ENCODE measurements at places on chromosomes 4 and X.

DNA sequence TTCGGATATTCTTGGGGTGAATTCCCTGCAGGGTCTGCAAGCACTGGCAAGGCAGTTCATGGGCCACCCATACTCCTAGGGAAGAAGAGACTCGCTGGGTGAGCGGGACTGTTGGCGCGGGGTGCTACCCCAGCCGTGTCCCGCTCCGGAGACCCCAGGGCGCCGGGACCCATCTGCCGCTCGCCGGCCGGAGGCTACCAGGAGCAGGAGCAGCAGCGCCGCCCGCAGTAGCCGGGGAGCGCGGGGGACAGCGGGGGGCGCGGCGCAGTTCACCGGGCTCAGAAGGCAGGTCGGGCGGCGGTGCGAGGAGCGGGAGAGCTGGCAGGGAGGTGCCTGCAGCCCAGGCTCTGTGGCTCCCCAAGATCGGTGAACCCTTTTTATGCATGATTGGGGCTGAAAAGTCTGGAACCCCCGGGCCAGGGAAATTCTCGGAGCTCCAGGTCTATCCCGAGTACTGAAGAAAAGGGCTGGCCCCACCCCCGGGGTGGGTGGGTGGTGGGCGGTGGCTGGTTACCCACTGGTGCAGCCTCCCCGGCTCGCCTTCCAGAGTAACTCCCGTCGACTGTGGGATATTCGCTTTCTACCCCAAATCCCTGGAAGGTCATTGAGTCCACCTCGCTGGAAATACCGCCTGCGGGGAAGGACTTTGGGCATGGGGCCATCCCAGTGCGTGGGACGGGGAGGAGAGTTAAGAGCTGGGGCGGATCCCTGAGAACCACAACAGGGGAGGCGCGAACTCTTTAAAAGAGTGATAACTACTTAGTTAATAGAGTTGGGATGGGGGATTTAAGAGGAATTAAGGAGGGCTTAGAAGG, 37.6 kb downstream of the PF4 start:
- no peak for DNase-seq

GRCh38 chr4:155854582-155855226, 11.4 kb downstream of the ASIC5 start:
- no peak for DNase-seq

- no peak for DNase-seq
Observed at GRCh38 chrX:19912-20571, 261.1 kb upstream of the PLCXD1 start.

DNA sequence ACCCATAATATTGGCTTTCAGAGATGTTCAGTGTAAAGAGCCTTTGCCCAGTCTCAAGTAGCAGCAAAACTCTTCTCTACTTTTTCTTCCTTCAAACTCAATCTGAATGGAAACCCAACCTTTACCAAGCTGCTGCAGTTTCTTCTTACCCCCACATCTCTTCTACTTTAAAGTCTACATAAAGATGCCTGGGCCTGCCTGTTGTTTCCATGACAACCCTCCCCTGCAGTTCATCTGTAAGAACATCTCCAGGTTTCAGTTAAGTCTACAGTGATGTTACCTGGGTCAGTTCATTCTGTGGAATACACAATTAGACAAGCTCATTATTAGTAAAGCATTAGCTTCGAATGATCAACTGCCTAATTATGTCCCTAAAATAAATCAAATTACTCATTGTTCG, 81.4 kb downstream of the SPANXN3 start:
- DNase-seq, result no peak

DNA sequence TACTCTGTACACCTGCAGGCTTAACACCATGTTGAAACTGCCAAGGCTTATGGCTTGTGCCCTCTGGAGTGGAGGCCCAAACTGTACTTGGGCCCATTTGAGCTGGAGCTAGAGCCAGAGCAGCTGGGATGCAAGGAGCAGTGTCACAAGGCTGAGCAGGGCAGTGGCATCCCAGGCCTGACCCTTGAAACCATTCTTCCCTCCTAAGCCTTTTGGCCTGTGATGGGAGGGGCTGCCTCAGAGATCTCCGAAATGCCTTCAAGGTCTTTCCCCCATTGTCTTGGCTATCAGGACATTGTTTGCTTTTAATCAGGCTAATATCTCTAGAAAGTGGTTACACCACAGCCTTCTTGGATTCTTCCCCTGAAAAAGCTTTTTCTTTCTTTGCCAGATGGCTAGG, 10.9 kb upstream of the PNMA5 start:
- no peak for DNase-seq

GRCh38 chr4:27206009-27206408, 345.4 kb downstream of the STIM2 start:
- no peak for DNase-seq

DNA sequence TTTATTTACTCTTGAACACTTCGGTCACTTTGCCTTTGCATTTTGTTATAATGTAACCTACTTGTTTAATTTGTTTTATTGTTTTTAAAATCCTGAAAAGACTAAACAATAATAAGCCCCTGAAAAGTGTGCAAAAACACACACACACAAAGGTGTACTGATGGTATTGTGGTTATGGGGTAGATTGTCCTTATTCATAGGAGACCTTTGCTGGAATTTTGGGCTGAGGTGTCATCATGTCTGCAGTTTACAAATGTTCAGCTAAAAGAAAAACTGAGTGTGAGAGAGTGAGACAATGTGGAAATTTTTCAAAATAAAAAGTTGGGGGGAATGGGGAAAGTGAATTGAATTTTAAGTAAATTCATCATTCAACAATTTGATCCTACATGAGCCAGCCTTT, 174.9 kb downstream of the QDPR start:
- no peak for DNase-seq

DNA sequence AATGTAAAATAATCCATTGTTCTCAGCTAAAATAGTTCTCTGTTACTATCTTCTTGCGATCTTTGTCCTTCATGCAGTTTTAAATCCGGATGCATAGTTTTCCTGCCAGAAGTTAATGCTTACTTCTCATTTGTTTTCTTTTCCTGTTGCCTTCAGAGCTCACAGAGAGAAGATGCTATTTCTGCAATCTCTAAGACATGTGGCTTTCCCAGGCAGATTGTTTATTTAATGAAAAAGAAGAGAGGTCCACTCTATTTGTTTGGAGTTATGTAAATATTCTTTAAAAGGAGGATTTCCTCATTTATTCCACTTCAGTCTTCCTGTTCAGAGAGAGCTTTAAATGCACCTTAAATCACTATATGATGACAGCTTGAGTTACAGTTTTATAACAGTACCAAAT, 39.3 kb upstream of the HPGD start:
- no peak for DNase-seq

GRCh38 chr4:47801481-47802002, 36.3 kb downstream of the CORIN start:
- no peak for DNase-seq

GRCh38 chr4:80307774-80308465, 27.6 kb upstream of the CFAP299 start:
- DNase-seq, result peak; percentile 14

DNA sequence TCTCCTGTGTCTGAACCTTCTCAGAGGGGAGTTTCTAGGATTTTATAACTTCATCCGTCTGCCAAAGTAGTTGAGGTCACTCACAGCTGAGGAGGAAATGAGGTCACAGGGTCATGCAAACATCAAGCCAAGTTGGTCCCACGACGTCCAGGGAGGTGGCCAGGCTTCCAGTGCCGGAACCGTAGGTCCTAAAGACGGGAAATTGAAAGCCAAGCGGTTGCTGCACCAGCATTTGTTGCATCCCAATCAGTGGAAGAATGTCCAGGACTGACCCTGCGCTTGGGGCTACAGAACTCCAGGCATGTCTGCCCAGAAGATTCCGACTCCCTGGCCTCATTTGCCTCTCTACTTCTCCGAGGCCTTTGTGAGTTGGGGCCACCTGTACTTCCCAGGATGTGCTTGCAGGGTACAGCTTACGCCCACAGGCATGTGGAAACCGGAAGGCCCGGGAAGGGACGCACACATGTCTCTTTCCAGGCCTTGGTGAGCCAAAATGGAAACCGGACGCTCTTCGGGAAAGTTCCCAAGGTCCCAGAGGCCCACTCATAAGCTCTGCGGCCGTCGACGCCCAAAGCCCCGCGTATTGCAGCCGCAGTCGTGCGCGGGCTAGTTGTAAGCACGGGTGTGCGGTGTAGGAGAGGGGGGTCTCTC, 9.3 kb downstream of the PRDM8 start:
- DNase-seq, result no peak

DNA sequence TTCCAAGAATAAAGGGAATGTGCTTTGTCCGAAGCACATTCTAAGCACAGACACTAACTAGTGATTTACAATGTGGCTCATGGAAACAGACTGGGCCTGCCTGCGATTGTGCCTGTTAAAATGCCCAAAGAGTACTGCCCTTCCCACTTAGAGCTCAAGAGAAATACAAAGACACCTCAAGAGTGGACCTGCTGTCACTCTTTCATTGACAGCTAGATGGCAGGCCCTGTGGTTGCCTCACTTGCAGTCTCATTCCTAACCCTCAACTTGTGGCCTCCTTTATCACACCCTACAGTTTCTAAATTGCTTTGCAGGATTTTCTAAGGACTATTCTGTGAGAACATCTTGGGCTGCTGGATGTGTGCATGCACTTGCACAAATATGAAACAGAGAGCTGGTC, 331.0 kb upstream of the EMCN start:
- no peak for DNase-seq

- no peak for DNase-seq
Observed at GRCh38 chr4:112002248-112002661, 143.0 kb upstream of the FAM241A start.

DNA sequence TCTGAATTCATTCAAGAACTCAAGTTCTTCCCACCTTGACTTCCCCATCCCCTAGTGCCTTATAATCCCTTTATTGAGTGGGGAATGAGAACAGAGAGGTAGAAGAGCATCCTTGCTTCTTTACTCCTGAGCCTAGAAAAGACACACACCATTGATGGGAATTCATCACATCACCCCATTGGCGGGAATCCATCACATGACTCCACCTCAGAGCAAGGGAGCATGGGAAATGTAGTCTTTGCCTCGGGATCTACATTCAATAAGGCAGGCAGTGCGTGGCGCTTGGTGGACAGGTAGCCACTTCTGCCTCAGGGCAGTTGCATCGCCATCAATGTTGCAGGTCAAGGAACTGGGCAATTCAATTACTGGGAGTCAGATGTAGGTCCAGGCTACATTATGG, 50.7 kb downstream of the MXRA5 start:
- no peak for DNase-seq

- DNase-seq, result no peak
Observed at GRCh38 chr4:141711211-141711610, 74.8 kb downstream of the IL15 start.

DNA sequence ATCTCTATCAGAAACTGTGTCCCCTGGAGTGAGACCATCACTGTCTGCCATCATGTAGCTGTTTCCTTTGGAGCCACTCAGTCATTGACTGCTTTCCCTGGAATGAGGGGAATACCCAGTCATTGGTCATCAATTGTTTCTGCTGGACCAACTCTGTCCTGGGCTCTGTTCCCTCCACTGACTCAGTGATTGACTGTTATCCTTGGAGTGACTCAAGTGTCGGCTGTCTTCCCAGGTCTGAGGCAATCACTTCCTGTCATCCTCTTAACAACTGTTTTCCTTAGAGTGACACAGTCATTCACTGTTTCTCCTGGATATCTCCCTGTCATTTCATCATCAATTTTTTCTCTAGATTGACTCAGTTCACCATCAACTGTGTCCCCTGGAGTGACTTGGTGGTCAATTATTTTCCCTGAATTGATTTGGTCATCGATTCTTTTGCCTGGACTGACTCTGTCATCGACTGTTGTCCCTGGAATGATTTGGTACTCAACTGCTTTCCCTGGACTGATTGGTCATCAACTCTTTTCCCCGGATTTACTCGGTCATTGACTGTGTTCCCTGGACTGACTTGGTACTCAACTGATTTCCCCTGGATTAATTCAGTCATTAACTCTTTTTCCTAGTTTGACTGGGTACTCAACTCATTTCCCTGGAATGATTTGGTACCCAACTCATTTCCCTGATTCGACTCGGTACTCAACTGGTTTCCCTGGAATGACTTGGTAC, 327.9 kb upstream of the VCX start:
- DNase-seq, result no peak

GRCh38 chrX:38277802-38278201, 49.5 kb downstream of the RPGR start:
- no peak for DNase-seq

DNA sequence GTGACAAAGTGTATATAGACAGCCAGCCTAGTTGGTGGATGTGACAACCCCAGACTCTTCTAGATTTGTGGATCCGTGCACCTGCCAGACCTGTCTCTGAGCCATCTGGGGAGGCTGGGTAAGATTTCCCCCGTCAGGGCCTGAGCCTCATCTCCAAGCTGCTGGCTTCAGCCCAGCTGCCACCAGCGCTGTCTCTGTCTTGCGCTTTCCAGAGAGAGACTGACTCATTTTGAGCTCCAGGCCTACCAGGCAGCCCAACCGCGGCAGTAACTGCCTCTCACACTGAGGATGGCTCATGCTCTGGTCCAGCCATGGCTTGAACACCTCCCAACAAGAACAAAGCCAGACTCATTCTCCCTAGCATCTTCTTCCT, 26.4 kb downstream of the NOP14 start:
- DNase-seq, result no peak

- no peak for DNase-seq
Observed at GRCh38 chr4:111997785-111998184, 147.5 kb upstream of the FAM241A start.

DNA sequence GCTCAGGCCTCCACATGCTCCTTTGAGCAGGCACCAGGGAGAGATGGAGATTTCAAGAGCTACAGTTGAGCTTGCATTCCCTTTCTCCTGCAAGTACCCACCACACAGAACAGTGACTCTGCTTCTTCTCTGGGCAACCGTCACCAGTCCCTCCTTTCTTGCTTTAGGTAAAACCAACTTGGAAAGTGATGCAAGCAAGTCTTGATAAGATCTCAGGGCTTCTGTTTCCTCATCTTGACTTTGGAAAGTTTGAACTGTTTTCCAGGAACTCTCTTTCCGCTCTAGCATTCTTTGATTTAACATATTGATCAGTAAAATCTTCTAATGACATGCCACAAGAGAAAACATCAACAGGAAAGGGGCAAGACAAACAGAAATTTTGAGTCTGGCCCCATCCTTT, 73.7 kb downstream of the USP46 start:
- no peak for DNase-seq

DNA sequence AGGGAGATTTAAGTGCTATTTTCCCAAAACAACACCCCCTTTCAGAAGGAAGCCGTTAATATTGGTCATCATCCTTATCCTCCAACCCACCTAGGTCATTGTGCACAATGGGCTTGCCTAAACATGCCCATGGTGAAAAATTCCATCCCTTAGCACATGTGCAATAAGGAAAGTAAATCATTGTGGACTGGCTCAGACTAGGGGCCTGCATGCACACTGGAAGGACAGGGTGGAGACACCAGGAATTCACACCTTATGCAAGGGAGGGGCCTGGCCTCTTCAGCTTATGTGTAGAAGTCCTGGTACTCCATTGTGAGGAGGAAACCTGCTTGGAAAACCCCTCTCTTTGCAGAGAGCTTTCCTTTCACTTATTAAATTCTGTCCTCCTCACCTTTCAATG, 311.4 kb upstream of the NDST4 start:
- DNase-seq, result no peak

- DNase-seq, result no peak
Observed at GRCh38 chr4:3308691-3309090, 15.9 kb downstream of the RGS12 start.

All from NCI-H524 treated with DMSO at 0.1 percent for 48 hours (cell line).